CD4-positive, alpha-beta T cell treated with Interferon gamma for 1 hour (primary cell): ENCODE measurements at places on chromosomes 2 and 18.

- no peak for DNase-seq
Measured at GRCh38 chr2:26721115-26722032, 28.9 kb downstream of the KCNK3 start.

DNA sequence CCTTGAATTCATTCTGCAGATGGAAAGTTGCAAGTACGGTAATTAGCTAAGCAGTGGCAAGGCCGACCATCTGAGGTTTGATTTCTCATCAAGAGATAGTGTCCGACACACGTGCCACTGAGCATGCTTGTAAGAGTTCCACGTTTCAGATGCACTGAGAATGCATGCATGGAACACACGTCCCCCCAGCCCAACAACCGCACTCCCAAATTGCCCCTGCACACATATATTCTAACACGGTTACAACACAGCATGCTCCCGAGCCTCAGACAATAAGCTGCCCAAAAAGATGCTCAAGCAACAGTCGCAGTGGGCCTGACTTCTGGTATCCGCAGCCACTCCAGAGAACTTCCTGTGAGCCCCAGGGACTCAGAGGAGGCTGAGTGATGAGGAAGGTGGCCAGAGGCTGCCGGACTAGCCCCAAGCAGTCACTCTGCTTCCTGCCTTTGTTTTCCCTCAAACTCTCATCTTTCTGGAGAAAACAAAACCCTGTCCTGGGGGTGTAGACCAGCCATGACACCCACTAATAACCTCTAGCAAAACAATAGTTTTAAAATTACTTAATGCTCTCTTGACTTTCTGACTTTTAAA lies 204.0 kb downstream of the TGIF1 start:
- DNase-seq, result no peak

- no peak for DNase-seq
Measured at GRCh38 chr2:60351321-60351720, 202.1 kb downstream of the BCL11A start.

DNA sequence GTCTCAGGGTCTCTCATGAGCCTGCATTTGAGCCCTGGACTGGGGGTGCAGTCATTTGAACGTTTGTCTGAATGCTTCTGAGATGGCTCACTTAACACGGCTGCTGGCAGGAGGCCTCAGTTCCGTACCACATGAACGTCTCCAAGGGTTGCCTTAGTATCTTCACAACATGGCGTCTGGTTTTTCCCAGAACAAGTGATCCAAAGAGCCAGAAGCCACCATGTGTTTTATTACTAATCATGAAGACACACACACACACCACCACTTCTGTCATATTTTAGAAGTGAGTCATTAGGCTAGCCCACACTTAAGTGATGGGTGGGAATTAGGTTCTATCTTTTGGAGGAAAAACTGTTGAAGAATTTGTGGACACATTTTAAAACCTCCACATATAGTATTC lies 15.0 kb upstream of the MYO1B start:
- DNase-seq, result no peak
